ENCODE measurements at places on chromosomes 12 and 14. TPM values are rescaled to one million over a fixed set of nuclear protein-coding genes. Genes with fewer than 3 reads are reported as not detected.

DNA sequence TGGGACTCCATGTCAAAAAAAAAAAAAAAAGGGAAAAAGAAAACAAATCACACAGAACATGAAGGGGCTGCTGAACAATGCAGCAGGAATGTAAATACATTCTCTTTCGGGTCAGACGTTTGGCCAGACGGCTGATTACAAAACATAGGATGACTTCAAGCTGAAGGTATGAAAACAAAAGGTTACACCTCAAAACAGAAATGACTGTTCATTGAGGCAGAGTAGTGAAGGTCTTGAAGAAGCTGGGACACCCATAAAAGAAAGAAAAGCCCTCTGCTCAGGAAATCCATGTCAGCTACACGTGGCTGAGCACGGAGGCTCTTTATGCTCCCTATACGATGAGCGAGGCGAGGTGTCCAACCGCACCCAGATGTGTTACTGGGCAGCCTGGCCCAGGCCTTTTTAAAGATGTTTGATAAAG is 37.7 kb downstream of the FGD4 start:
- no peak for DNase-seq

DNA sequence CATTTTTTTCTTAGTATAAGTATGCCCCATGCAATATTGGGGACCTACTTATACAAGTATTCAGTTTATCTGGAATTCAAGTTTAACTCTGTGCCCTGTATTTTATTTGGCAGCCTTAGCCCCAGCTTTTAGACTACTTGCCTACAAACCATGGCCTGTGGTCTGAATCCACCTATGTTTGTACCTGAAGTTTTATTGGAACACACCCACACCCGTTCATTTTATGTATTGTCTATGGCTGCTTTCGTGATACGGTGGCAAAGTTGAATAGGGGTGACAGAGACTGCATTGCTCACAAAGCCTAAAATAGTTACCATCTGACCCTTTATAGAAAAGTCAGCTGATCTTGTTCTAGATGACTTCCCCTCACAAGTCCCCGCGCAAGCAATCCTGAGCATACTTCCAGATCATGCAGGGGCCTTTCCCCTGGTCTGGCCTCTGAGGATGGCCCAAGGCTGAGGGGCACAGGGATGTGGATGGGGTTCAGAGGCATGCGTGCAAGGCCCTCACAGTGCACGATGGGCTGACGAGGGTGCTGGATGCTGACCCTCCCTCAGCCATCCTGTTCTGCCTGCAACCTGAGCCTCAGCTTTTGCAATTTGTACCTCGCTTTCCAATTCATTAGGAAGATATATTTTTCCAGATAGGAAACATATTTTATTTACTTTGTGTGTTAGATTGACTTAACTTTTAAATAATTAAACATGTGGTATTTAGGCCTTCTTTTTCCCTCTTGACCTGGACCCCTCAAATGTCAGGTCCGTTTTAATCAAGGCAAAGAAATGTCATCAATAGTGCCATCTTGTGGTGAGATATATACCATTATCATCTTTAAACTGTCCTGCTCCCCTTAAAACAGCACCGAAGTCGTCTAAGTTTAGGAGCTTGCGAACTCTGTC is 527.3 kb upstream of the CCDC196 start:
- no peak for DNase-seq

GRCh38 chr14:102926104-102926503 is 3.6 kb downstream of the AMN start:
- no peak for DNase-seq

DNA sequence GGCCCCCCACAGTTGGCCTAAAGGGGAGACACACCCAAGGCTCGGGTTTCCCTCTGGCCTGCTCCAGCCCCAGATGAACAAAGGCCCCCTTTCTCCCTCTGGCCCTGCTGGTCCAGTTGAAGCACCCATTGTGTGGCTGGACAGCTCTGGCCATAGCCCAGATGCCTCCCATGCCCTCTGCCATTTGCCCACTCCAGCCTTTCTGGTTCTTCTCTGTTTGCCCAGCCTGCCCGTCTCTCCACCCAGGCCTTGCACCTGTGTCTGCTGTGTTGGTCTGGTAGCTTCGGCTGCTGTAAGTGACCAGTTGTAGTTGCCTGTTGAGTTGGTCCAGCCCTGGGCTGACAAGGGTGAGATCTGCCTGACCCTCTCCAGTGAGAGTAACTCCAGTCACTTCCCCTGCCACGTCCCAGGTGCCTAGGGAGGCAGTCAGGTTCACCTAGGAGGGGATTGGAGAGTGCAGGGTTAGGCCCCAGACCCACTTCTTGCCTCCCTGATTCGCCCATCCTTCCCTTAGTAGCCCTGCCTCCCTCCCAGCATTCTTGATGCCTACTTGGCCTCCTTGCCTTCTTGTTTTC is 3.0 kb downstream of the B4GALNT1 start:
- no peak for DNase-seq

LRRC43 gene
- total RNA-seq: 0.74 TPM

KIF5A gene
- 0.08 TPM for total RNA-seq

P2RX2 gene
- total RNA-seq: not detected

DNA sequence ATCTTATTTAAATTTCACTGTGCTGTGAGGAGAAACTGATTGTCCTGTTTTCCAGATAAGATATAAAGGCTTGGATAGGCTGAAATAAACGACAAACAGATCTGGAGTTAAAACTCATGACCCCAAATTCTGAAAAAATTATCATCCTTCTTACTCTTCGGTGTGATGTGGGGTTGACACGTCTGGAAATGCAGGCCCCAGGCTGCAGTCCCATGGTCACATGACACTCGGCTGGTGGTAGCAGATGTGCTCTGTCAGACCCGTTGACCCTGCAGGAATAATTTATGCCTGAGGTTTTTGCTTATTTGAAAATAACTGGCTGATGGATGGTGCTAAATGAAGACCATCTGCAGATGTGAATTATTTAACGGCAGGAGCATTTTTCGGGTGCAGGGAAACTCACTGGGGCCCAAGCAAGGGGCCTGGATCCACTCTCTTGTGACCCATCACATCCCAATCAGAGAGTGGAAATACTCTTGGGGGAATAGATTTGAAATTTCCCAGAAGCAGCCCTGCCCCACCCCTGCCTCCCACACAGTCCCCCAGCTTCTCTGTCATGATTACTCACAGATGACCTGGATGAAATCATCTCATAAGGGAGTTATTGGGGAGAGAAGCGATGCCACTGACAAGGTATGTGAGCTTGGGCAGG is 47.7 kb upstream of the CMKLR1 start:
- DNase-seq: no peak

DNA sequence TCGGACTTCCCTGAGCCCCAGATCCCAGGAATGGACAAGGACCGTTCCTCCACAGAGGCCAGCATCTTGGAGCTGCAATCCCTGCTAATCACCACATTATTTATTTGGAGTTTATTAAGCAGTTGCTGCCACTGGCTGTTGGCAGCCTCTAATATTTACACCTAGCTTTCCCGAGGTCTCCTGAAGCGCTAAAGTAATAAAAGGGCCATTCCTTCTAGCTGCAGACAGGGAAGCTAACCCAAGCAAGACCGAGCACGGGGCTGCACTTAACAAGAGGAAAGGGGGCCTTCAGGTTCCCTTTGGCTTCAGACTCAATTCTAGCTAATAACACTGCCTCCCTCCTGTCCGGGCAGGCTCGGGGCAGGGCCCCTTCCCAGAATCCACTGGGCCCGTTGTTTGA is 63.7 kb downstream of the BCL11B start:
- DNase-seq: no peak

DNA sequence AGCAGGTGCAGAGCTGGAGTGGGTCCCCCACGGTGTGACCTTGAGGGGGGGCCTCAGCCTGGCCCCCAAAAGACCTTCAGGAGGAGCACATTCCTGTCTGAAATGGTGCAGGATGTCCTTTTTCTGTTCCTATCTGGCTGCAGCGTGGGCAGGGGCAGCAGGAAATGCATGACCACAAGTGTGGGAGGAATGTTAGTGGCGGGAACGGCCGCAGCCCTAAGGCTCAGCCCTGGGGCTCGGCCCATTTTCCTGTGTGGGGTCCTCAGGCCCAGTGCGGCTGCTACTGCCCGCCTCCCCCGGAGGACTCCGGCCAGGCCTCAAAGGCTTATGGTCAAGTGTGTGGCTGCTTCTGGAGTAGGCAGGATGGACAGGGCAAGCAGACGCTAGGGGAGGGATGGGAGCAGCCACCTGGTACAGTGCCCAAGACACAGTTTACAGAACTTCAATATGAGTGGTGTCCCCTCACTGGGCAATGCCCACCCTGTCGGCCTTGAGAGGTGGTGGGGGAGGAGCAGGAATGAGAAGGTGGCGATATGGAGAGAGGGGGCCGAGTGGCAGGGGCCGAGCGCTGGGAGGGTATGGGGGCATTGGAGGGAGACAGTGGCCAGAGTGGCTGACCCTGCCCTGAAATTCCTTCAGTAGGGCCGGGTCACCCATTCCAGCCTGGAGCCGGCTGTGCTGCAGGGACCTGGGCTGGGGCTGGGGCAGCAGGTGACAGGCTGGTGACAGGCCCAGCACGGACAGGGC is 137.4 kb downstream of the CALM1 start:
- DNase-seq: no peak

DNA sequence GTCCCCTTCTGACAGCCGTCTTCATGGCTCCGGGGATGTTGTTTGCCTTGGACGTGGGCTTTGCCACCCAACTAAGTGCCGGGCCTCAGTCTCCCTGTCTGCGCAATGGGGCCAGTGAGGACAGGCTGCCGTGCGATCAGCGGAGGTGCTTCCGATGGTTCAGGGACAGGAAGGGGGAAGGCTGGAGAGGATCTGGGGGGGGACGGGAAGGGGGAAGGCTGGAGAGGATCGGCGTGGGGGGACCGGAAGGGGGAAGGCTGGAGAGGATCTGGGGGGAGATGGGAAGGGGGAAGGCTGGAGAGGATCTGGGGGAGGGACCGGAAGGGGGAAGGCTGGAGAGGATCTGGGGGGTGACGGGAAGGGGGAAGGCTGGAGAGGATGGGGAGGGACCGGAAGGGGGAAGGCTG is 3.4 kb downstream of the MMP17 start:
- no peak for DNase-seq

DNA sequence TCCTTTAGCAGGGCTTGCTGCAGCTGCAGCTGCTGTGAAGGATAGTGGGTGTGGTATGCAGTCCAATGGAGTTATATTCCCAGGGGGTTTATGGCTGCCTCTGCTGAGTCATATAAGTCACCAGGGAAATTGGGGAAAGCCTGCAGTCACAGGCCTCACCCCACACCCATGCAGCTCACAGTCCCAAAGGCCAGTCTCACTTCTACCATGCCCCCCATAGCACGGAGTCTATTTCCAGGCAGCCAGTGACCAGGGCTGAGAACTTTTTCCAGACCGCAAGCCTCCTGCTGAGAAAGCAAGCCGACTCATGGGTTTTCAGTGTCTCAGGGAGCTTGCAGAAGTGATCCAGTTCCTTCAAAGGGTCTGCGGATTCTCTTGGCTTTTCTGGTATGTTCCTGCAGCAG is 322.4 kb upstream of the CLEC14A start:
- no peak for DNase-seq

- no peak for DNase-seq
Observed at GRCh38 chr14:98945611-98946570, 326.1 kb downstream of the BCL11B start.

COA8 gene
- total RNA-seq: 48.3 TPM

PLEK2 gene
- total RNA-seq: not detected

DNA sequence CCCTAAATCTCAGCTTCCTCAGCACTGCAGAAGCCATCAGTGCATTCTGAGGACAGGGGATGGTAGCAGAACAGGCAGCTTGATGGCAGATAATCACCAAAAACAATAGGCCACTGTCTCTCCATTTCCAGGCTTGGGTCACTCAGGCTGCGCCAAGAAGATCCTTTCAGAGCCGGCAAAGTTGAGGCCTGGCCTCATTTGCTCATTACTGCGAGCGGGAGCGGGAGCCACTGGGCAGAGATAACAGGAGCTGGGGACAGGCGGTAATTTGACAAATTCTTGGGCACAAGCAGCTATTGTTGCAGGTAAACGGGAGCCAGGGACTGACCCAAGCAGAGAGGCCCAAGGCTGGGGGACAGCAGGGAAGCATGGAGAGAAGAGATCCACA is 2.1 kb downstream of the MSI1 start:
- DNase-seq: no peak

DNA sequence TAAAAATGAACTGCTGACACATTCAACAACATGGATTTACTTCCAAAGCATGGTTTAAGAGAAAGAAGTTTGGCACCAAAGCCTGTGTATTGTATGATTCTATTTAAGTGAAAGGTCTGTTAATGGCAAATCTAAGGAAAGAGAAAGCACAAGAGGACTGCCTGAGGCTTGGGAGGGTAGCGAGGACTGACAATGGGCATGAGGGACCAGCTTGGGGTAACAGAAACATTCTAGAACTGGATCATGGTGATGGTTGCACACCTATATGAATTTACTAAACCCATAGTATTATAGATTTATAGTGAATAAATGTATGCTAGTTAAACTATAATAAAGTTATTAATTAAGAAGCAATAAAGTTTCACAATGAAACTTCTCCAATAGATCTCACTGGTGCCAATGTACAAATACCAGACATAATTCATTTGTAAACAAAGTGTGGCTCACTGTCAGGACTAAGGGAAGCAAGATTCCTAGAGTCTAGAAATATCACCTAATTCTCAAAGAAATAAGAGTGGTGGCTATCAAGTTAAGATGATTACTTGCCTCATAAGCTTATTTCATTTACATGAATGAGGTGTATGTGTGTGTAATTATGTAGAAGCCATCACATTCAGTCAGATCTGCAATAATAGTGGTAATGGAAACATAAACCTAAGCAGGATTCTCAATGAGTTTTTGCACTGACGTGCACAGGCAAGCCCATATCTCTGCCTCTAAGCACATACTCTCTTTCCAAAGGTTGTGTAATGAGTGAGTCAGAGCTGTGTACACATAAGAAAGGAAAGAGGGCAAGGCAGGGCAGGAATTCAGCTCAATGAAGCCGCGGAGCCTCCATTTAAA is 353.4 kb downstream of the KCNH5 start:
- DNase-seq: no peak

GPX2 gene
- not detected for total RNA-seq

GRCh38 chr12:2794191-2794735 is 507 bp upstream of the FKBP4 start:
- DNase-seq: no peak

DNA sequence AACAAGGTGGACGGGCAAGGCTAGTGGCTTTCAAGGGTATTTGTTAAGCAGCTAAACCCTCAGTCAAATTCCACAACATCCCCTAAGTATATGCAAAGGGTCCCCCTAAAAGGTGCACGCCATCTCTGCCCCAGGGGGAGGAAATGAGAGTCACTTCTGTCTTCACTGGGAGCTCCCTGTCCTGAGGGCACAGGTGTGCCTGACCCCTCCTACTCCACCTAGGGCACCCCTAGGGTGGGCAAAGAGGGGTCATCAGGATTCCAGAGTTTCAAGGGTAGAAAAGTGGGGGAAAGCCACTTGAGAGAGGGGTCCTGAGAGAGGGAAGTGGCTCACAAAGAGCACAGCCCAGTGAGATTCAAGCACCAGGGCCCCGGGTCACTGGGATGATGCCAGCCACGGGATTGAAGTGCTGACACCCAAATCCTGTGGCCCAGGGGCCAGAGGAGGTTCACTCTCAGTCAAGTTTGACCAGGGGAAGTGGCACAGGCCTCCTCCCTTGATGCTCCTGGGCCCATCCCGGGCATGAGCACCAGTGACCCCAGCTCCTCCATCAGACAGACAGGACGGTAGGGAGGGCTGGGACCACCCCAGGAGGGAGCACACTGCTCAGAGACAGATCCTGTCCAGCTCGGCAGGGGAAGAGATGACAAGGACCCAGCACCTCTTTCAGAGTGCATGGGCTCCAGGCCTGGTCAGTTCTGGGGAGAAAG is 82.3 kb upstream of the BCL11B start:
- no peak for DNase-seq
